ENCODE measurements at places on chromosomes 3 and 15.

DNA sequence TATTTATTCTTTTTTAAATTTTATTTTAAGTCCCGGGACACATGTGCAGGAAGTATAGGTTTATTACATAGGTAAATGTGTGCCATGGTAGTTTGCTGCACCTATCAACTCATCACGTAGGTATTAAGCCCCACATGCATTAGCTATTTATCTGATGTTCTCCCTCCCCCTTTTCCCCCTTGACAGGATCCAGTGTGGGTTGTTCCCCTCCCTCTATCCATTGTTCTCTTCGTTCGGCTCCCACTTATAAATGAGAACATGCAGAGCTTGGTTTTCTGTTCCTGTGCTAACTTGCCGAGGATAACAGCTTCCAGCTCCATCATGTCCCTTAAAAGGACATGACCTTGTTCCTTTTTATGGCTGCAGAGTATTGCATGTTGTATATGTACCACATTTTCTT is 220.3 kb downstream of the OCA2 start:
- DNase-seq = no peak

- no peak for DNase-seq
These were observed at the start of gene PRICKLE2 for GRCh38 chr3:64224826-64225610. TSS of gene PRICKLE2 (minus strand) at chr3:64225466. CDS start at chr3:64198927, 26,539 bp downstream.

- DNase-seq = no peak
These were observed 257.0 kb downstream of the SV2B start for GRCh38 chr15:91357011-91357410.

DNA sequence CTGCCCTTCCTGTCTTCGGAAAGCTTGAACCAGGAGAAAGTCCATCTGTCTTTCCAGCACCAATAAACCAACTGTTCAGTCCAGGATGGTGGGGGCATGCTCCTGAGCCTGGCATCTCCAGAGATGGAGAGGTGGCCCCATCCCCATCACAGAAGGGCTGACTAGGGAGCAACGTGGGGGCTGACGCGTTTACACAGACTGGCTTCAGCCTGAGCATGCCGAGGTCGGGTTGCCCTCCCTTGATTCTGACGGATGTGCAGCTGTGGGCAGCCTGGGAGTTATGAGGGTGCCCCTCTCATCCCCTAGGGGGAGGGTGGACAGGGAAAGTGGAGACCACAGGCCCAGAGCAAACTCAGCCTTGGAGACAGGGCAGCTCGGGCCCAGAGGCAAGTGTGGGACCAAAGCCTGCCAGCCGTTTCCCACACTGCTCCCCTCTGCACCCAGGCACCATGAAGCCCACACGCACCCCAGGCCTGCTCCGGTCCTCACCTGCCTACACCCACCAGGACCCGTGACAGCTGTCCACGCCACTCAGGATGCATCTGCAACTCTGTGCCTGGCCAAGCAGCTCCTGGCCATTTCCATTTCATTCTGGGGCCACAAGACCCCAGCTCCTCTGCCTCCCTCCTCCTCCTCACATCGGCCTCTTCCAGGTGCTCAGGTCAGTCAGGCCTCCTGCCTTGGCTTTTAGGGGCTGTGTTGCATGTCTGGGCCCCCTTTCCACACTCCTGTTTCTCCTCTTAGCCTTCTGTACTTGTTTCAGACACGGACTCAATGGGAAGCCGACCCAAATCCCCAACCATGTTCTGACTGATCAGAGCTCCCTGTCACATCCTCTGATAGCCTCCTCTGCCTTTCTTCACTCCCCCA is 48.2 kb upstream of the SLC41A3 start:
- no peak for DNase-seq

DNA sequence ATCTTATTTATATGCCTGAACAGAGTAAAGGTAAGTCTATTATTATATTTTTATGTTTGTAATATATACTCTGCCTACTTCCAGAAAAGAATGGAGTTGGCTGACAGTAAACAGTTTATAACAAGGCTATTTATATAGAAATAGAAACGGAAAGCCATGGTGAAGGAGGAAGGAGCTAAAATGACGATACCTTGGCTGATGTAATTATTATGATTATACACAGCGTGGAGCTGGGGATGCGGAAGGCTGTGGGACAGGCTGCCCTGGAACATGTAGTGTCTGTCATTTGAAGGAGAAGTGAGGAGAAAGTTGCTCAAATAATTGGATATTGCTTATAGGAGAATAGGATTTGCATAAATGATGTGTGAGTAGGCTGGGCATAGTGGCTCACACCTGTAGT is 37.8 kb downstream of the CEMIP start:
- no peak for DNase-seq

- DNase-seq = no peak
These were observed 581.1 kb upstream of the GBE1 start for GRCh38 chr3:82342521-82342920.

GRCh38 chr15:58453931-58454793 is 22.4 kb downstream of the LIPC start:
- peak; percentile 23 for DNase-seq

DNA sequence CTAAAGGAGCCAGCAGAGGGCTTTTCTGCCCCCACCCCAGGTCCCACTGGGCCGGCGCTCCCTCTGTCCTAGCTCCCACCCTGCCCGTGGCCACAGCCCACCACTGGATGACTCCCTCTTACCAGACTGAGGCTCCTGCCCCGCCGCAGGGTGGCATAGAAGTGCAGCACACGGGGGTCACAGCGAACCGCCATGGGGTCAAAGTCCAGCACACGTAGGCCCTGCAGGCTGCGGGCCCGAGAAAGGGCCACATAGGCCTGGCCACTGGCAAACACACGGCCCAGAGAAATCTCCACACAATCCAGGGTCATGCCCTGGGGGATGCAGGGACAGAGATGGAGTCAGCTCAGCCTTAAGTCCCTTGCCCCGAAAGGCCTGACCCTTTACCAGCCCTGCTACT is 9.0 kb downstream of the PIF1 start:
- DNase-seq = no peak

GRCh38 chr3:195110647-195111318 is 160.2 kb downstream of the XXYLT1 start:
- DNase-seq = no peak

DNA sequence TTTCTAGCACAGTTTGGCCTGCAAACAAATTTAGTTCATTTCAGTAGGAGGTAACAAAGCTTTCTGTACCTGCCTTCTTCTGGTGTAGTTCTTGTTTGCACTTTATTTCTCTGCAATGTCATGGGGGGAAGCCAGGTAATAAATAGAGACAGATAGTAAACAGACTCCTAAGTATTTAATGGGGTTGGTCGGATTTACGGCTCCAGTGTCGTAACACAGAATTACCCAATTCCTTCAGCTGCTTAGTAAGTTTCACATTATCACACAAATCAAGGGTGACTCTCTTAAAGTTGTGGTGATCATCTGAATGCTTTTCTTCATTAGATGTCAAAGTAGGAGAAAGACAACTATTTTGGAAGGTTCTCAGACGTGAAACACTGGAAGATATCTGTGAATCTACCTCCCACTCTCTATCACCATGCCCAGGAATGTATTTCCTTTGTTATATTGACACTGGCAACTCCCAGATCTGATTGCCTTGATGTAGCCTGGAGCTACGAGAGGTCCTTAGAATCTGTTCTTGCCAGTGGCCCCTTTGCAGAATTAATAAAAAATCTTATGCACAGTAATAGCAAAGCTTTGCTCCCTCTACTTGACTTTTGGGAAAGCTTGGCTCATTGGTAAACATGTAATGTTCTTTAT is 25.0 kb upstream of the TMC3 start:
- DNase-seq = no peak

GRCh38 chr15:96331945-96332636 is 1.6 kb downstream of the NR2F2 start:
- DNase-seq = no peak

GRCh38 chr3:147758771-147759170 is 349.6 kb downstream of the ZIC1 start:
- no peak for DNase-seq

GRCh38 chr3:182212479-182213076 is 500.9 kb downstream of the SOX2 start:
- no peak for DNase-seq

GRCh38 chr3:11757441-11757875 is 89.2 kb downstream of the TAMM41 start:
- no peak for DNase-seq

DNA sequence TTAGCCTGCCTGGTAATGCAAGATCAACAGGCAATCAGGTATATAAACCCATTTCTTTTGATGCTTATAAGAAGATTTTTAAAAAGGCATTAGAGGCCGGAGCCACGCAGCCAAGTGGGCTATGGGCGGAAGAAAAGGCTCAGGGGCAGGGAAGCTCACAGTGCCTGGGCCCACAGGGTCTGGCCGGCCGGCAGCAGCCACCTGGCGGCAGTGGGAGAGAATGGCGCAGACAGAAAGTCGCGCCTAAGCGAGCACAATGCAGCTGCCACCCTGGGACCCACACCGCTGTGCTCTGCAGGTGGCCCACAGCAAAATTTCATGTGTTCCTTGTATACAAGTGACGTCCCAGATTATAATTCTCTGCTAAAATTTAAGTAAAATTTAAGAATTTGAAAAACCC is 448.6 kb upstream of the RASGRP1 start:
- no peak for DNase-seq

DNA sequence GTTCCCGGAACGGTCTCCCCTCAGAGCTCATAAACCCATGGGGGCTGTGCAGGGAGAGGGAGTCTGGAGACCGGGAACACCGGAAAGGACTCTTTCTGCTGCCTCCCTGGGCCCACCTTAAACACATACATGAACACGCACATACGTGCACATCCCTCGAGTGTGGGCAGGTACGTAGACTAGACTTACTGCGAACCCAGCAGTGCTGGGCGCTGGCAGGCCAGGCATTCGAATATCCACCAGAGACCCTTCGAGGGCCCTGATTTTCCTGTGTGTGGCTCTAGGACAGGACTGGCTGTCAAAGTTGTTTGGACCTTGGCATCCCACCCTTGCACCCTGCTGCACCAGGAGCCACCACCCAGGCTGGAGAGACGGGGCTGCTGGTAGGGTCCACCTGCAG is 102.7 kb downstream of the PLXNA1 start:
- no peak for DNase-seq

- no peak for DNase-seq
These were observed 35.6 kb upstream of the KCNMB2 start for GRCh38 chr3:178500631-178501030.
